Neural progenitor cell (in vitro differentiated cells): ENCODE measurements at places on chromosomes 1 and 21. TPM values are rescaled to one million over a fixed set of nuclear protein-coding genes. Genes with fewer than 3 reads are reported as not detected.

The GUK1 gene
- total RNA-seq: 87.7 and 119 TPM in 2 replicates

- DNase-seq: no peak
These were observed 48.1 kb upstream of the PAXBP1 start for GRCh38 chr21:32819694-32820093.

The TMPRSS15 gene
- total RNA-seq: not detected in 2 replicates

The AMY1A gene
- not detected in 2 replicates for total RNA-seq

DNA sequence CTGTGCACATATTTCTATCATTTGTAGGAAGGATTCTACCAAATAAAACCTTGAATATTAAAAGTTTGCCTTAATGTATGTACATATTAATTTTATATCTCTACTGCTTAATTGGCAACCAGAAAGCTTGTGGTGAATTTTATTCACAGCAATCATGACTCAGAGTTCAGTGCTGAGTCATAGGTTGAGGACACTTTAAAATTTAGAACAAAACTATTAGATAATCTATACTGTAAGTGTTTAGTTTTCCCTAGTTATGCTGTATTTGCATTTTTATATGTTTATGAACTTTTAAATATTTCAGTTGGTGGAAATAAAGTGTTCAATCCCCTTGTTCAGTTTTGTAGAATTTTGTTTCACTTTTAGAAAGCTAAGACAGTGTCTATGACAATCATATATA, 841.5 kb downstream of the KCNT2 start:
- no peak for DNase-seq
